ENCODE measurements at places on chromosomes 5 and 9.

DNA sequence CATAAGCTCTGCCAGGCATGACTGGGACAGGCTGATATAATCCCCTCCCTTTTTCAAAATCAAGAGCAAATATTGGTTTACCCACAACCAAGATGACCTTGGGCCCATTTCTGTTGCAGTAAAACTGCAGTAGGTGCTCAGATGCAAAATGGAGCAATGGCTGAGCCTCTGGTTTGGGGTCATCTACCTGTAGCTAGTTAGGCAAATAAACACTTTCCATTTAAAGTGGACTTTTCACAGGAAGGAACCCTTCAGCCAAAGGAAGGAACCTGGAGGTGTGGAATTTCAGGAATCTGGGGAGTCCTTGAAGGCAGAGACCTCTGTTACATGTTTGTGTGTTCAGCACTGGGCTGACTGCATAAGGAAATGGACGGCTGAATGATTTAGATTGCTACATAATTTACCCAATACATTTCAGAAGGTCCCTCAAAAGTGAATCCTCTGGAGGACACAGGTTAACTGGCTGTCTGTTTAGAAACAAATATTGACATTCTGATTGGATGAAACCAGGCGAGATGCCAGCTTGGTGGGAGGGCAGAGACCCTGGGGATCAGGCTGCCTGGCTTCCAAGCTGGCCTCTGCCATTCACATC is 170.1 kb upstream of the ZNF618 start:
- no peak for DNase-seq

GRCh38 chr5:61186634-61187033 is 24.4 kb upstream of the SMIM15 start:
- no peak for DNase-seq

- peak; percentile 96 for DNase-seq
Measured at GRCh38 chr5:160188141-160189015, 40.9 kb upstream of the FABP6 start.

GRCh38 chr9:113590991-113591898 is 127.7 kb downstream of the RGS3 start:
- DNase-seq = peak; percentile 78

DNA sequence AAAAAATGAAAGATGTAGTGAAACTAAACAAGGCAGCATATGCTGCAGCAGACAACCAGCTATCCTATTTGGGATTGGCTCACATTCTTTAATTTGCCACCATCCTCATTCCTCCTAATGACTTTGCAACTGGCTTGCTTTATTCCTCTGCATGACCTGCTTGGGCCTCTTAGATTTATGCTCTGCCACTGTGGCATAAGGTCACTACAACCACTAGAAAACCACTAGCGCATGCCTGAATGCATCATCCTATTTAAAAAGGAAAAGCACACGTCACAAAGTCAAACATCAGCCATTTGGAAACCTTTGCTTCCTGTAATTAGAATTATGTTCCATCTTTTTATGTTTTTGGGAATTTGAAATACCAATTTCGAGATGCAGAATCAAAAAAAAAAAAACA is 40.8 kb upstream of the CCDC152 start:
- no peak for DNase-seq

DNA sequence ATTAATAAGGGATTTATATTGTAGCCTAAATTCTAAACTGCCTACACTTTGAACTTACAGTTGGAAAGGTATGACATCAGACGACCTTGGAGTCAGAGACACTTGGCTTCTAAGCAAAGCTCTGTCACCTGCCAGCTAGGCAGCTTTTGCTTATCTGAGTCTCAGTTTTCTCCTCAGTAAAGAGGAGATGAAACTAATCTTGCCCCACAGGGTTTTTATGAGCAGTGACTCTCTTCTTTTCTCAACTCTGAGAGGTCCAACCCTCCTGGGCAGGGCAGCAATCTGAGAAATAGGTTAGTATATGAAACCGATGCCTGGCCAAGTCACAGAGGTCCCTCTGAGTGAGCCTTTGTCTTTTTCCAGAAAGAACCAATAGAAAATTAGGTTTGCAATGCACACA is 53.9 kb downstream of the WDR36 start:
- DNase-seq = no peak

DNA sequence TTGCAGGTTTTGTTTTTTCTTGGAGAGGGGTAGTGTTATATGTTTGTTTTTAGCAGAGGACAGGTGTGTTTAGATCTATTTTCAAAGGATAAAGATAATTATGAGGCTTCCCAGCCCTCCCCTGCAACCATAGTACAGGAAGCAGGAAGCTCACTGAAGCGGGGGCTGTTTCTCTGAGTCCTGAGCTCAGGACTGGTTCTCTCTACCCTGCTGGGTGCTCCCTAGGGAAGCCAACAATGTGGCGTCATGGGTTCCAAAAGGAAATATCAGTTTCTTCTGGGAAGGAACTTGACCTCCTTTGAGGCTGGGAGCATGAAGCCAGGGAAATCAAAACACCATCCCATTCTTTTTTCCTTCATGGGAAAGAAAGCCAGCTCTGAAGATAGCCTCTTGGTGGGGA is 62.2 kb downstream of the RAD23B start:
- peak; percentile 18 for DNase-seq

DNA sequence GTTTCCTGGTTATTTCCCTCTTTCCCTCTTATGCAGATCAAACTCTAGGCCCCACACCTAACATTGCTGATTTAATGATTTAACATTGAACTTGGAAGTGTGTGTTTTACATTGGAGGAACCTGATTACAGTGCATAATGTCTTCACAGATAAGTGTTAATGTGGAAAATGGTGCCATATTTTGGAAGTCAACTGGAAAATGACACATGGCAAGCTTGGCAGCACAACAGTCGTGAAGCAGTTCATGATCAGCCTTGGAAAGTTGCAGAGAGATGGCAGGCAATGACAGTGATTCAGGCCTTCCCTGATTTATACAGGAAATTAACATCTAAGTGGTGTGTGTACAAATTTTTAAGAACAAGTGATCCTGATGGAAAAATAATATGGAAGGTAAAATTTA is 80.0 kb upstream of the CTNND2 start:
- no peak for DNase-seq

DNA sequence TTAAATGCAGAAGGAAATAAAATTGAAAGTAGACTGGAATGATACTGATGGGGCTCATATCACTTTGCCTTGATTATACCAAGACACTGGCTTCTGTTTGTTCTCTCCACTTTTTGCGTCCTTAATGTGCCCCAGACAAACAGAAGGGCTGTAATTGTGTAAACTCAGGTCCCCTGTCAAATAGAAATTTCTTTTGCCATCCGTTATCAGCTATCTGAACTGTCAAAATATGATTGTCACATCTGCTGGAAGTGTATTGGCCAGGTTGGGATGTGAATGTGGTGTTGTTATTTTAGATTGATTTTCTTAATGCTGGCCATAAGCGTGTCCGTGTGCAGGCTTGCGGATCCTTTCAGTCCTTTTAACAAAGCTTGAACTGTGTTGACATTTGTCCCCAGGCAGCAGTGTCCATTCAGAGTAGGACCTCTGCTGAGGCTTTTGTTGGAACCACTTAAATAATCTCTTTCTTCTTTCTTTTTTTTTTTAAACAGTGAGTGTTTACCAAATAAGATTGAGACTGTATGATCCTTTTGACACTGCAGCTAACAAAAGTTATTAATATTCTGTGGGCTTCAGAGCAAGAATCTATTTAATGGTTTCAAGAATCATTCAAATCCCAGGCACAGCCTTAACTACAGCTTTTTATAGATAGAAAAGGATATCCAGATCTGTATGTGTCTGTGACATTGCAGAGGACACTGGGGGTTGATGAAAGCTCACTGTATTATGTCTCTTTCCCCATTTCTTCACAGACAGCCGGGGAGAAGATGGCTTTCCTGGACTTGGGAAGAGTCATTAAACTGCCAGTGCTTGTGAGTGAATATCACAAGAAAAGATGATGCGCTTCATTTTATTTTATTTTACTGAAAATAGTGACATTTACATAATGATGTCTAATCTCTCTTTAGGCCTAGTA is 171.7 kb downstream of the ZNF608 start:
- no peak for DNase-seq

DNA sequence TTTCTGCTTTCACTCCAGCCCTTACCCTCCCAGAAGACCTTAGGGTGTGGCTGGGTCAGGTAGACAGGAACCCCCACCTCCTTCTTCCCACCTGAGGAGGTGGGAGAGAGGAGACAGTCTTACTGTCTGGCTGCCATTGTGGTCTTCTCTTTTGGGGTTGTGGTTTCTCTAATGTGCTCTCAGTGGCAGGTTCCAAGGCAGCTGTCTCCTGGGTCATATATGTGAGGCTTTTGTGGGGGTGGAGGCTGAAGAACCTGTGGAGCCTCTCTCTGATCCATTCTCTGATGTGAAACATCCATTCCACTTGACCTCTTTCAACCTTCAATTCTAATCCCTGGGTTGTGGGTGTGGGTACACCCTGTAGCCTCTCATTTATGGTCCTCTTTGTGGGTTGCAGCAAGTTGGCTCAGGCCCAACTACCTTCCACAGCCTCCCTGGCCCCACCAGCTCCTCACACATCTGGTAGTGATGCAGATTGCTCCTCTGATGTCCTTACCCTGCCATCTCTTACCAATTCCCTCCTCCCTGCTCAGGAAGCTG is 118.4 kb downstream of the CEP120 start:
- DNase-seq = no peak

DNA sequence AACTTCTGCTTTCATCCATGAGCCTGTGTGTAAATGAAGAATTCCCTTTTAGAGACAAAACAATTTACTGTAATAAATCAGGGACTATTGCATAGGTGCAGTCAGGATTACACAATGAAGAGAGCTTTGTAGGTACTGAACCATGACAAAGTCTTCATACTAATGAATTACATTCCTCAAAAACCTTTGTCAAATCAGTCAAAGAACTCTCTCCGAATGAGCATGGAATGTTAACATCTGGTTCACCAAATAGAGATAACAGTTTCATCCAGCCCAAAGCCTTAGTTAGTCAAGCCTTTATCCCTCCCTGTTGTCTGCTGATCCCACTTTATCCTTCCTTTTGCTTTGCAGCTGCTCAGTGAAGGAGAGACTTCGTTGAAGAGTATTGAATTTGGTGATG is 62.9 kb upstream of the DMRTA1 start:
- no peak for DNase-seq
